Pons (tissue), 1 donor: ENCODE measurements at places on chromosomes 7 and 10.

- no peak for DNase-seq
Measured at GRCh38 chr10:17092986-17093803, 36.4 kb downstream of the CUBN start.

DNA sequence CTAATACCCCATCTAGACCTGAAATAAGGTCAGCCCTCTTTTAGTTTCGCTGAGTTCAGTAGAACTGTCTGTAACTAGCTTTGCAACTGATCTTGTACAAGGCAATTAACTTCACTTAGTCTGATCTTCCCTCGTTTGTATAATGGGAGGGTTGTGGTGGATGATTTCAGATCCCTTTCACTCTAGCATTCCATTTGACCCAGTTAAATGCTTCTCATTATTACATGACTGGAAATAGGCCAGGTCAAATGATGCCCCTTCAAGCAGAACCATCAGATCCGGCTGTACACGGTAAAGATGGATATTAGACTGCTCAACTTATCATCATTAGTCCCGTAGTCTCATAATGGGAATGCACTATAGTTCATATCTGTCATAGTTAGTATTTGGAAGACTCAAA, 1009.0 kb downstream of the LRMDA start:
- DNase-seq = no peak

GRCh38 chr10:69037489-69037888, 48.9 kb downstream of the KIFBP start:
- DNase-seq = no peak

DNA sequence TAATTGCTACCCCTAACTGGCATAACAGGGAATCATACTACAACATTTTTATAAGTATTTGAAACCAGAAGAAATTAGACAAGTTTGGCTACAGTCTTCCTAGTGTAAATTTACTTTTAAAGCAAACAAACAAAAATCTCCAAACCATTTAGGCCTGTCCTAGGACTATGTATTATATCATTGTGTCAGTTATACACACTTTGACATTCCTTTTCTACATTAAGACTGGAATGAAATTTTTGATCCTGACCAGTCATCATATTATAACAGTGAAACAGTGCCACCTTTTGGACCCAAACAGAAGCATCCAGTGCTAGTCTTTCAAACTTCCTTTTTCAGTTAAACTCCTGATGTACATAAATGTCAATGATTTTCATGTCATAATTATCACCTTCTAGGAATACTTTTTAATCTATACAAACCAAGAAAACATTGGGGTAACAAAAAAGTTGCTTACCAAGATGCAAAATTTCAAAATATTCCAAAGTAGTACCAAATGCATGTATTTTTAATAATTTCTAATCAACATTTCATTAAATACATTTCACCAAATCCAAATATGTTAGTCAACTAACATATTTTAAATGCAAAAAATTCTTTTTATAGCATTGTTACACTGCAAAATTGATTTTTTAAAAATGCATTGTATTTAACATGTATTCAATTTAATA, 75.7 kb downstream of the IMMP2L start:
- DNase-seq = peak; percentile 67

DNA sequence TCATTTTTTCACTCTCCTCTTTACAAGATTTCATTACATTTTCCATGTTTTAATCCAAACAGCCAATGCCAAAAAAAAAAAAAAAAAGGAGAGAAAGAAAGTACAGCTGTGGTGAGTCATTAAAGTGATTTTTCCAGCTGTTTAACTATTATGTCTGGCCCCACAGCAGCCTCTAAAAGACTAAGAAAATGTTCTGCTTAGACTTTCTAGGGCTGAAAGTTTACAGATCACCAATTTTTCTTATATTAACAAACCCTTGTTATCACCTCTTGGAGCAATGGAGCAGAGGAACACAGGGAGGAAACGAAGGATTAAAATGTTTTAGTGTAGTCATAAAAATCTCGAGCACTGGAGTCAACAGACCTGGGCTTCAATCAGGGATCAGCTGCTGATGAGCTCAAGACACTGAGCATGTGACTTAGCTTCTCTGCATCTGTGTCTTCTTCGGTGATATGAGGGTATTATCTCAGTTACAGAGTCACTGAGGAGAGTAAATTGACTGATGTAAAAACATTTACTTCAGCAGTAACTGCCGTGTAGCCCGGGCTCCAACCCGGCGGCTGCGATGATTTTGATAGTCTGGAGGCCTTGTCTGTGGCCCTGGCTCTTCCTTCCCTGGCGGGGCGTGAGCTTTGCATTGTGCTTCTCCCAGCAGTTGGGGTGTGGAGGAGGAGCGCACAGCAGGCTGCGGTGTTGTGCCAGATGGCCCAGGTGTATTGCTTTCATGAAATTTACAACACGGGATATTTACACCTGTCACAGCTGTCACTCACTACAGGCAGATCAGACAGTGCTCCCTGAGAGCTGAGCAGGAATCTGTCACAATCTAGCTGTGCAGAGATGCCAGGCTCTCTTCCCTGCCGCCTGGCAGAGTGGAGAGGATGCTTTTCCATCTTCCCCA, 298.3 kb upstream of the FZD8 start:
- DNase-seq = no peak

- DNase-seq = no peak
Measured at GRCh38 chr10:89867964-89868363, 166.6 kb downstream of the KIF20B start.

DNA sequence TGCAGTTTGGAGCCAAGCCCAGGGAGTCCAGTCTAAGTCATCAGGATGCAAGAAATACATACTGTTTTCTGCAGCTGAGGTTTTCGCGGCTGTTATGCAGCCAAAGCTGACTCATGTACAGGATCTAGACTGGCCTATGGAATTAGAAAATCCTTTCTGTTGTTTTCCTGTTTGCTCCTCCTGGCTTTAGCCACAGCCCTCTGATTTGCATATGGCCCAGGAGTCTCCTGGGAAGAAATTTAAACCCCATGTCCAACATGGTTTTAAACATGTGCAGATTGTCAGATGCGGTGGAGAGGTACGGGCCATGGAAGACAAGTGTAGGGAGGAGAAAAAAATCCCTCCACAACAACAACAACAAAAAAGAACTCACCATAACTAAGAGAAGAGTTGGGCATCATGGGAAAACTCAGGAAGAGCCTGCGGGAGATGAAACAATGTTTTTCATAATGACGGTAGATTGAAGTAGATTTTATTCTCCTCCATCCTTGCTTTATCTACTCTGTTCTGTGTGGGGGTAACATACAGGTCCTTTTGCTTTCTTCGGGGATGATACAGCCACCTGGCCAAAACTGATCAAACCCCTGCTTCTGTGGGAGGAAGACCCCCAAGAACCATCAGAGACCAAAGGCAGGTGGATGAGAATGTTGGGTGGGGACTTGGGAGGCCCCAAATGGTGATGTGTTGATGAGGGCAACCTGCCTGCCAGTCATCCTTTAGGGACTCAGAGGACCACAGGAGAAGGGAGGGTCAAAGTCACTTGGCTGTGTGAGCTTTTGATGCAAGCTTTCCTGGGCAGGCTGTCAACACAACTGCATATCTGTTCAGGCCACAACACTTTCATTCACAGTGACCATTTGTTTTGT, 29.8 kb upstream of the GNA12 start:
- DNase-seq = peak; percentile 65

- no peak for DNase-seq
Measured at GRCh38 chr10:49508654-49509053, 30.3 kb downstream of the ERCC6 start.

GRCh38 chr7:140639366-140640053, 1.1 kb downstream of the DENND2A start:
- DNase-seq = no peak

DNA sequence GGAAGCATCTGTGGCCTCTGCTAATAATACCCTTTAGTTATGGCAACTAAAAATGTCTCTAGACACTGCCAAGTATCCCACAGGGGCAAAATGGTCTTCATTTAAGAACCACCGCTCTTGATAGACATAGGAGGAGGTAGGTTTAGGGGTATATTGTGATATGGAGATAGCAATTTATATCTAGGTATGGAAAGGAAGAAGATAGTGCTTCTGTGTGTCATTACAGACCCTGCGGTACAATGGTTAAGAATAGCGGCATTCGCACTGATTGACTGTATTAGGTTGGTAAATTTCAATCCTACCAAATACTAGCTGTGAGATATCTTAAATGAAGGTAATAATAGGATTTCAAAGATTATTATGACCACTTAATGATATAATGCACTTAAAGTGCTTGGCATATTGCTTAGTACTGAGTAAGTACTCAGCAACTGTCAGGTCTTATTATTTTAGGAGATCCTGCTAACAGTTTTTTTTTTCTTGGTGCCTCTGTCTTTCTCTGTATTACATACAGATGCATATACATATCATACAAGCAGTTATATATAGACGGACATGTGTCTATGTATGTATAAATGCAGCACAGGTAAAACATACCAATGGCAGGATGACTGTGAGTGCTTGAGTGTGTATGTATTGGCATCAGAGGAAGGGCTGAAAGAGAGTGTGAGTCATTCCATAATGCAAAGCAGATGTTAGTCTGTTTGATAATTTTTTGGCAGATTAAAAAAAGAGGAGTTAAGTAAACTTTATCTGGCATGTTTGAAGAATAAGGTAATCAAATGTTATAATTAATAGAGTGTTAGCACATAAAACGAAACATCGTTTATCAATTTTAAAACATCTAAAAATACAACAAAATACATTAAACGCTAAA, 50.0 kb upstream of the ITGB8 start:
- no peak for DNase-seq

- DNase-seq = no peak
Measured at GRCh38 chr7:27316311-27316710, 73.7 kb downstream of the EVX1 start.

GRCh38 chr7:151024435-151025056, at the start of gene ATG9B:
Gene ATG9B (minus strand): TSS chr7:151024494. CDS start chr7:151024423, 71 bp downstream.
- no peak for DNase-seq

- DNase-seq = no peak
Measured at GRCh38 chr7:77897004-77897547, 98.5 kb downstream of the PHTF2 start.

DNA sequence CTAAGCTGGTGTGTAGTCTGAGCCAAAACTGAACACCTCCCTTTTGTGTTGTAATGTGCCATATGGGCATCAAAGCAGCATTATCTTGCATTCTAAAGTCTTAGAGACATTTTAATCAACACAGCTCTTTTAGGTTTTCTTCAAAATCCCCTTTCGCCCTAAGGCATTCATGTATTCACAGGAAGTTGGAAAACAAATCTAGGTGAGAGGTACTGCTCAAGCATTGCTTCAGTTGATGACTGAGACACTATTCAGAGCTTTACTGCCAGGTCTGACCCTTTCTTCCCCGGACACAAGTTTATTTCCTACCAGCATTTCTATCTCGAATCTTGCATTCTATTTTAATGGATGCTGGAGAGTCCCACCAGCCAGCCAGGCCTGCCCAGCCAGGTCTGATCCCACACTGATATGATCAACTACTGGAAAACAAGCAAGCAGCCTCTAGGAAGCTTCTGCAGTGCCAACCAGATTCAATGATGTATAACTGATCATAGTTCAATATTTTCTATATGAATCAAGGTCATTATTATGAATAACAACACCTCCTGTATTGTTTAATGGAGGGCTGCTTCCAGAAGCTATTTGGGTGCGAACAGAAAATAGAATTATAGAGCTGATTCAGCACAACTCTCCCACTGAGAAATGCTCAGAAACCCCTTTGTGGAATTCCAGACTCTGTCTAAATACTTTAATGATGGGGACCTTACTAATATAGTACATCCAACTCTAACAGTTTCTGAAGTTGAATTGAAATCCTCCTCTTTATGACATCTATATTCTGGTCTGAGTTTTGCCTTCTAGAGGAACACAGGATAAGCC, 4.0 kb upstream of the BRAF start:
- DNase-seq = no peak

GRCh38 chr7:28920424-28920823, 37.7 kb downstream of the TRIL start:
- no peak for DNase-seq

DNA sequence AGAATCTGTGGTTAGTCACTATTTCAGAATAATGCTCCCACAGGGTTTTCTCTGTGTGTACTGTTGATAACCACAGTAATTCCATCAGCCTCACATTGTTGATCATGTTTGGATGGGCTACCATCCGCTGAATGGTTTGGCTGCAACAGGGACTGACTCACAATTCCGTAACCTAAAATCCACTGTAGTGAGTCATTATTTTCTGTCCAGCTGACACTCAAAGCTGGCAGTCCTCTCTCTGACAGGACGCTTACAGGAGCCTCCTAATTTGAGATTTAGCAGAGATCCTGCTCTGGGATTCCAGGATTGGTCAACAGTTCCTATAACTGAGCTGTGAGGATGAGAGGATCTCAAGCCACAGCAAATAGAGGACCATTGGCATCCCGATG, 32.7 kb downstream of the VWA2 start:
- no peak for DNase-seq

GRCh38 chr10:35165136-35165535, 38.5 kb downstream of the CREM start:
- DNase-seq = no peak

- no peak for DNase-seq
Measured at GRCh38 chr7:140637400-140637799, 3.2 kb downstream of the DENND2A start.

DNA sequence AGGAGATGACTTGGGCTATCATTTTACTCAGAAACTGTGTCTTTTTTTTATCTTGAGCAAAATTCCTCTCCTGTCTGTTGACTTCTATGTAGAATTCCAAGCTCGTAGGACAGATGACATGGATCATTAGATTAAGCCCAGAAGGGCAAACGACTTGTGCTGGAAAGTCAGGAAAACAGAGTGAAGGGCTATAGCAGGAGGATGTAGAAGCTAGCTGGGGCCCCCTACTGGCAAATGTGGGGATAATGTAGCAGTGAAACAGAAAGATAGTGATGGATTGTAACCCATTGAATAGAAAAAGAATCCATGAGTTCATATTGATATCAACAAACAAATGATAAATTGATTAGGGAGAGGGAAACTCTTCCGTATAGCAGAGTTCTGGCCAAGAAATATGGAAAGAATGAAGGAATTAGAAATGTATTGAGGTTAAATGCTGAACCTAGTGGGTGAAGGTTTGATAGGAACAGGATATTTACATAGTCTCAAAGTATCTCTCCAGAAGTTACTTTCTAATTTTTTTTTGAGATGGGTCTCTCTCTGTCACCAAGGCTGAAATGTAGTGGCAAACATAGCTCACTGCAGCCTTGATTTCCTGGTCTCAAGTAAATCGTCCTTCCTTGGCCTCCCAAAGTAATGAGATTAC, 103.6 kb downstream of the LYZL1 start:
- DNase-seq = peak; percentile 55

GRCh38 chr10:79985481-79986072, 36.7 kb upstream of the SFTPD start:
- no peak for DNase-seq

- DNase-seq = no peak
Measured at GRCh38 chr7:156942708-156943090, 6.8 kb upstream of the NOM1 start.

- no peak for DNase-seq
Measured at GRCh38 chr10:44385026-44385695, at the start of gene CXCL12. Gene CXCL12 (minus strand): TSS chr10:44385097. CDS start chr10:44385005, 92 bp downstream.
